ENCODE measurements at places on chromosomes 16 and 17.

GRCh38 chr16:17312094-17312710, 158.6 kb downstream of the XYLT1 start:
- no peak for DNase-seq

GRCh38 chr16:86762095-86762494, 183.7 kb downstream of the FOXL1 start:
- DNase-seq = no peak

GRCh38 chr17:27985306-27985705, 57.2 kb upstream of the NLK start:
- no peak for DNase-seq

DNA sequence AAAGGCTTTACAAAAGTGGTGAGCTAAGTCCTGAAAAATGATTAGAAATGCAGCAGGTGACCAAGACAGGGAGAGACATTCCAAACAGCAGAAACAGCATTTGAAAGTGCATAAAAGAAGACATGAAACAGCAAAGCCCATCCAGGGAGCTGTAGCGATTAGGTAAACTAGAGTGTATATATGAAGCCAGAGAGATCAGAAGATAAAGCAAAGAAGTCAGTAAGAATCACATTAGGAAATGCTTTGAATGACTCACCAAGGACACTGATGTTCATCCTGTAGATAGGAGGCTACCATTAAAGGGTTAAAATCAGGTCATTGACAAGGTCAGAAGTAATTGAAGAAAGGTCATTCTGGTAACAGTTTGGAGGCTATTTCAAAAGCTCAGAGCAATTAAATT, 27.6 kb upstream of the VAT1L start:
- no peak for DNase-seq

GRCh38 chr17:56937687-56938086, 23.2 kb downstream of the COIL start:
- DNase-seq = no peak

Data from AG04450 (cell line).